ENCODE measurements at places on chromosomes 2 and 18.
A peak's percentile ranks its signal among the peaks of the same experiment; 100 is the strongest.

- H3K4me1 ChIP-seq = no peaks in the 10 kb centered on the region
- H3K27ac ChIP-seq = no peak overlapping the region
- H3K36me3 ChIP-seq = no peaks in the 10 kb centered on the region
- H3K27me3 ChIP-seq = peaks cover 6% of the 10 kb centered on the region
- DNase-seq = no peak
Observed at GRCh38 chr2:102258386-102259074, 52.8 kb upstream of the IL1RL1 start.

DNA sequence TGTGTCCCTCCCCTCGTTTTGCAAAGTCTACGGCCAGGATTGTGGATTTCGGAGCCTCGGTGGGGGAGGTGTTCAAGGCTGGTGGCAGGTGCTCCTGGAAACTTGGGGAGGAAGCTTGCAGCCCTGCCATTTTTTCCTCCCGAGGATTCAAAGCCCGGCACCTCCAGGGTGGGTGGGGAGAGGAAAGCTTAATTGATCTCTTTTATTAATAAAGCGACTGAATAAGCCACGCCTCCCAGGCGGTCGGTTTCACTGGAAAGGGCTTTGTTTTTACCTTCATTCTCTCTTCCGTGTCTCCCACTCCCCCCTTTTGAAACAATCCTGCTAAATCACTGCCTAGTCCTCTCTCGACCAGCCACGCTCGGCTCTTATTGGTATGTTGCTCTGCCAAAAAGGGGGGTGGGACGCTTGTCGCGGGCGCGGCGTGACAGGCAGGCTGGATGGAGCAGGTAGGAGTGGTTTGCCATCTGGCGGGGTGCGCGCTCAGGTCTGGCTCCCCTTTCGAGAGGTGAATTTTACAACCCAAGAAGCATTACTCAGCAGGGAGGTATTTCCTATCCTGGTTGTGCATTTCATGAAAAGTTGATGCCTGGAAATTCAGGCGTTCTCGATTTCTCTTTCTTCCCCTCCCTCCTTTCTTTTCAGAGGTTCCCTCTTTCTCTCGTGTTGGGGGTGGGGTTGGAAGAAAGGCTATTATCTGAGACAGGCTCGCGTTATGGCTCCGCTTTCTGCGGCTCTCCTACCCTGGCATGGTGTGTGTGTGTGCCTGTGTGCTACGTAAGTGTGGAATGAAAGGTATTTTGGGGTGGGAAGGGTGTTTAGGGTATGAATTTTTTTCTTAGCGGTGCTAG is 1.4 kb downstream of the NEDD4L start:
- no peaks in the 10 kb centered on the region for H3K27me3 ChIP-seq
- peak; percentile 41 for DNase-seq
- H3K27ac ChIP-seq = peak overlapping the region; percentile 81

- H3K36me3 ChIP-seq = no peaks in the 10 kb centered on the region
- no peak for DNase-seq
- no peak overlapping the region for H3K27ac ChIP-seq
- H3K4me1 ChIP-seq = no peaks in the 10 kb centered on the region
- H3K27me3 ChIP-seq = no peaks in the 10 kb centered on the region
- H3K4me3 ChIP-seq = no peak overlapping the region
Observed at GRCh38 chr18:41390309-41390708, 564.7 kb upstream of the PIK3C3 start.

- no peak for DNase-seq
- no peak overlapping the region for H3K27ac ChIP-seq
- no peaks in the 10 kb centered on the region for H3K36me3 ChIP-seq
Observed at GRCh38 chr2:40725040-40725439, 273.1 kb upstream of the SLC8A1 start.

DNA sequence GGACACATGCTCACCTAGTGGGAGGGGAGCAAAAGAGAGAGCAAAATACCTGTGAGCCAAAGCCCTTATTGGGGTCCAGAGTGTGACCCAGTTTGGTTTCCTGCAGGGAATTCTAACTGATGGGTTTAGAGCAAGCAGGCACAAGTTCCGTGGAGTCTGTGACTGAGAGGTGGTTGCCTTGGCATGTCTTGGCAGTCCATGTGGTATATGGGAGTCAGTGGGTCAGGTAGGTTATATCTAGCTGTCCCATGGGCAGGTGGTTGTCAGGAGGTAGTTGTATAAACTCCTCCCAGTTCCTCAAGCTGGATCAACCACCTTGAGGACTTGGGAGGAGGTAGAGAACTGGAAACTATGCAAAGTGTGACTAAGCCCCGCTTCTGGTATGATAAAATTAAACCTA is 452.8 kb upstream of the VWC2L start:
- DNase-seq = no peak
- no peak overlapping the region for H3K4me3 ChIP-seq
- H3K36me3 ChIP-seq = no peaks in the 10 kb centered on the region
- H3K27ac ChIP-seq = no peak overlapping the region
- H3K4me1 ChIP-seq = no peaks in the 10 kb centered on the region

DNA sequence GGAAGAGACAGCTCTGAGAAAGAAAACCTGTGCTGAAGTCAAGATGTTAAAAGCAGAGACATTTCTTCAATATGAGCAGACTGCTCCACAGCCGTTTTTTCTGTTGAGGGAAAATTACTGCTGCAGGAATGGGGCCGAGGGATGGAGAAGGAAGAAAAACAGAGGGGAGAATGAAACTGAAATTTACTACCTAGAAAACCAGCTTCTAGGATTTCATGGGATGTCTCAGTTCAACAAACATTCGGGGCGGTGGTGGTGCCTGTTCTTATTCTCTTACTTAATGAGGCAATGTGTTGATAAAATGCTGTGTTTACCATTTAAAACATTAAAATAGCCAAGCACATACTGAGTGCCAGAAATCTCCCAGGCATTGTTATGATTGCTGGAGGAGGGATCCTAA is 557.1 kb upstream of the MEX3C start:
- H3K4me3 ChIP-seq = no peak overlapping the region
- no peak overlapping the region for H3K27ac ChIP-seq
- DNase-seq = no peak
- no peaks in the 10 kb centered on the region for H3K27me3 ChIP-seq
- no peaks in the 10 kb centered on the region for H3K36me3 ChIP-seq

Data from activated B cell treated with CpG ODN at 0.5 μM for 24 hours (primary cell).